SK-N-SH (cell line): ENCODE measurements at places on chromosomes 16 and 17. TPM values are rescaled to one million over a fixed set of nuclear protein-coding genes. Genes with fewer than 3 reads are reported as not detected.
A peak's percentile ranks its signal among the peaks of the same experiment; 100 is the strongest.

GRCh38 chr17:17668775-17669579 lies 12.3 kb upstream of the RAI1 start:
- peak; percentile 67 for DNase-seq

DNA sequence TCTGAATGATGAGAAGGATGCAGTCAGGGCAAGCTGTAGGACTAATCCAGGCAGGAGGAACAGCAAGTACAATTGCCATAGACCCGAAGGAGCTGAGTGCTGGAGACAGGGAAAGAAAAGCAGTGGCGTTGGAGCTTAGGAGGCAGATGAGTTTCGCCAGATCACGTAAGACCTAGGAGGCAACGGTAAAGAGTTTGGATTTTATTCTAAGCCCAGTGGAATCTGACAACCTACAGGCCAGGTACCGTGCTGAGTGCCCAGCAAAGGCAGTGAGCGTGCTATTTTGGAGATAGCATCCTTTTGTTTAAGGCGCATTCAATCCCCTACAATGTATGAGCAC lies 1.2 kb downstream of the USP43 start:
- no peak for DNase-seq

DNA sequence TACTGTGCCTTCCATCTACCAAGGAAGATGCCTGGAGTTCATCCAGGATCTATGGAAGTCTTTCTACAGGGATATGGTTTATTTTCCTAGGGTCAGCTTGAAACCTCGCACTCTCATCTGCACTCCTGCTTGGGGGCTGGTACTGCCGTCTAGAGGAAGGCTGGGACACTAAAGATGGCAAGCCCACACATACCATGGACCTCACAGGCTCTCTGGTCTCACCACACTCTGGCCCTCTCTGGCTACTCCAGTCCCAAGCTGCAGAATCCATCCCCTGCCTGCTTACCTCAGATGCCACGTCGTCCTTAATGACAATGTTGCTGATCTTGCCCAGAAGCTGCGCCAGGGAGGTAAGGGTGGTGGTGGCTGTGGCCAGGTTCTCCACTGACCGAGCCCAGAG lies 2.1 kb upstream of the UNC119 start:
- no peak for DNase-seq

- peak; percentile 70 for DNase-seq
Measured at GRCh38 chr16:58128711-58129096, 477 bp downstream of the CFAP20 start.

DNA sequence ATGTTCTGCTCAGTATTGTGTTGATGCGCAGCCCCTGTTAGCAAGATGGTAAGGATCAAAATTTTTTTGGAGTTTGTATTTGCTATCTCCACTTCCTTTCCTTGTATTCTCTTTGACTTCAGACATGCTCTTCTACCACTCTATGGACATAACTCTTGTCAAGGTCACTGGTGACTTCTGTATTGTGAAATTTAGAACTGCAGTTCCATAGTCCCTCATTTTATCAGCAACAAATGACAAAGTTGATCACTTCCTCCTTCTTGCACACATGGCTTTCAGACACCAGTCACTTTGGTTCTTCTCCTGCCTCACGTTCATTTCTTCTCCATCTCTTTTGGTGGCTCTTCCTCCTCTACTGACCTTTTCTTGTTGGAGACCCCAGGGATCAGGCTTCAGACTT lies 21.1 kb downstream of the COX11 start:
- no peak for DNase-seq

GRCh38 chr16:77033516-77033915 lies 157.5 kb upstream of the MON1B start:
- DNase-seq = no peak

- no peak for DNase-seq
Measured at GRCh38 chr17:50423553-50424159, 2.4 kb upstream of the ACSF2 start.

DNA sequence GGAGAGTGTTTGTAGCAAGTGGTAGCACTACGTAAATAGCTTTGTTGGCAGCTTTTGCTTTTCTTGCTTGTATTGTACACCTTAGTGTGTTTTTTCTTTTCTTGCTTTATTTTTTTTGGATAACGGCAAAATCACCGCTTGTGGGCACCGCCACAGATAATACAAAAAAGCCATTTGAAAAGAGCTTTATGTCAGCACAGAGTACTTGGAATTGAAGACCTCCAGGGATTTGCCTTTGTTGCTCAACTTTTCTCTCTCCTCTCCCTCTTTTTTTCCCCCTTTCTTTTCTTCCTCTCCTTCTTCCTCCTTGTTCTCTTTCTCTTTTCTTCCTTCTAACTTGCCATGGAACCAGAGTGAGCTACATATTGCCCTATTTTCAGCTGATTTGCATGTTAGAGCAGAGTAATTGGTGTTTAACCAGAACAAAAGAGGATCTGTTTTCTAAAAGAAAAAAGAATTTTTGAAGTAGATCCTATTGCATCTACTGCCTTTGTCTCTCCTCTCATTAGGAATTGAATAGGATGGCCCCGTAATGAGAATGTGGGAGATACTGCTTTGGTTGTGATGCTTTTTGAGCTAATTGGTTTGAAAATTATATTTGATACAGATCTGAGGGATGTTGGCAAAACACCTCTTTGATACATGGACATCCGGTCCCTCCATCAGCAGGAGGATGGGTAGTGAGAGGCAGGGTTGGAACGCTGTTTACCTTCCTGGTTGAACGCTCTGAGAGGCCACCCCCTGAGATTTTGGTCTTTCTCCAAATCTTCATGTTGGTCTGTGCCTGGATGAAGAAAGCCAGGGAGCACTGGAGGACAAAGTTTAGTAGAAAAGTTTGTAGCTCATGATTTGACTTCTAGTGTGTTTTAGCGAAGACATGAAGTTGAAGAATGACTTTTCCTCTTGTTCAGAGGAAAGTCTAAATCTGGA lies 85.6 kb downstream of the MSI2 start:
- no peak for DNase-seq

DNA sequence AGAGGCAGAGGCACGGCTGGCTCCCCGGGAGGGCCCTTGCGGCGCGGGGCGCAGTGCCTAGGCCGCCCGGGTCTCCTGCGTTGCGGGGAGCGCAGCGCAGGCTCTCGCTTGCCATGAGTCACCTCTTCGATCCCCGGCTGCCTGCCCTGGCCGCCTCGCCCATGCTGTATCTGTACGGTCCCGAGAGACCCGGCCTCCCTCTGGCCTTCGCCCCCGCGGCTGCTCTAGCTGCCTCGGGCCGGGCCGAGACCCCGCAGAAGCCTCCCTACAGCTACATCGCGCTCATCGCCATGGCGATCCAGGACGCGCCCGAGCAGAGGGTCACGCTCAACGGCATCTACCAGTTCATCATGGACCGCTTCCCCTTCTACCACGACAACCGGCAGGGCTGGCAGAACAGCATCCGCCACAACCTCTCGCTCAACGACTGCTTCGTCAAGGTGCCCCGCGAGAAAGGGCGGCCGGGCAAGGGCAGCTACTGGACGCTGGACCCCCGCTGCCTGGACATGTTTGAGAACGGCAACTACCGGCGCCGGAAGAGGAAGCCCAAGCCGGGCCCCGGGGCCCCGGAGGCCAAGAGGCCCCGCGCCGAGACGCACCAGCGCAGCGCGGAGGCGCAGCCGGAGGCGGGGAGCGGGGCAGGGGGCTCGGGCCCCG lies 390 bp downstream of the FOXL1 start:
- DNase-seq = no peak

- DNase-seq = peak; percentile 23
Measured at GRCh38 chr16:88350922-88351321, 31.8 kb upstream of the ZNF469 start.

- peak; percentile 60 for DNase-seq
Measured at GRCh38 chr16:82439678-82440293, 187.0 kb upstream of the CDH13 start.

DNA sequence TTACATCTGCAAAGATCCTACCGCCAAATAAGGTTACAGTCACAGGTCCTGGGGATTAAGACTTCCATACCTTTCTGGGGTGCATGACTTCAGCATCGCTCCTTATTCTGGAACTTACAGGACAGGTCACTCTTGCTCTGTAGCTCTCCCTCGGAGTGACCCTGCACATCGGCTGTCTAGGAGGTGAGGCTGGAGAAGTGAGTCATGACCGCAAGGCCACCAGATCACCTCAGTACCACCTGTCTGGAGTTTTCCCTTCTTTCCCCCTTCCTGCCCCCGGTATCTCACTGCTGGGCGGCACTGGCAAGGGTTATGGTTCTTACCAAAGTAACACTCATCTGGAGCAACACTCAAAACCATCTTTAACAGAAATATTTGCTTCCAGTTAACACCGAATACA lies 374.8 kb downstream of the SLC39A11 start:
- no peak for DNase-seq

DNA sequence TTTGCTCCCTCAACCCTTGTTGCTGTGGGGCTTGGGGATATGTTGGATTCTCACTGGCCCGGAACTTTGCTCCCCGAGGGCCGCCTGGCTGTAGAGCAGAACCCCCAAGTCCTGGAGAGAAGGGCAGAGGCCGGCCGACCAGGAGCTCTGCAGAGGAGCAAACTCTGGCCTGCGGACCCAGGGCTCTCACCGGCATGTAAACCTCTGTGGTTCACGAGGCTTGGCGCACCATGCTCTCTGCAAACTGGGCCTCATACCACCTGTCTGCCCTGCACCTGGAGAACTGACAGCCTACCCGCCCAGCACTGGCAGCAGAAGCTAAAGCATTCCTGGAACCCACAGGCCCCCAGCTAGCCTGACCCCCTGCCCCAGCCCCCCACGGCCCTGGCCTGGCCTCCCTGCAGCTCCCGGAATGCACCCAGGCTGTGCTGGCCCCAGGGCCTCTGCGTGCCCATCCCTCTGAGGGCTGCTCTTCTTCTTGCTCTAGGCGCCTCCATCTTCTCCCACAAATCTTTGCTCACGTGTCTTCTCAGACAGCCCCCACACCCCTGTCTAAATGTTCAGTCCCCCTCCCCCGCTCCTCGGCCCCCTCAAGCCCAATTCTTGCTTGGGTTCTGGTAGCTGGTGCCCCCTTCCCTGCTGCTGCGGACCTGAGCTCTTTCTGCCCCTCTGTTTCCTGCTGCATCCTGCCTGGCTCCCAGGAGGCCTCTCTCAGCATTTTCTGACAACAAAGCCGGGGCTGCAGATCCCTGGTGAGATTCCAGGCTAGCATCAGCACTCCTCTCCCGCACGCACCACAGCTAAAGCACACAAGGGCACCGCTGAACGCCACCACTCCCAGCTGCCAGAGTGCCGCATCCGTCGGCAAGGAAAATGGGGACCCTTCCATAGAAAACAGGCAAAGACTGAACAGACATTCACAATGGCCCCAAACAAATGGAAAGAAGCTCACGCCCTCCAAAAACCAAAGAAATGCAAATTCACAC lies 23.3 kb downstream of the ACTG1 start:
- no peak for DNase-seq

DNA sequence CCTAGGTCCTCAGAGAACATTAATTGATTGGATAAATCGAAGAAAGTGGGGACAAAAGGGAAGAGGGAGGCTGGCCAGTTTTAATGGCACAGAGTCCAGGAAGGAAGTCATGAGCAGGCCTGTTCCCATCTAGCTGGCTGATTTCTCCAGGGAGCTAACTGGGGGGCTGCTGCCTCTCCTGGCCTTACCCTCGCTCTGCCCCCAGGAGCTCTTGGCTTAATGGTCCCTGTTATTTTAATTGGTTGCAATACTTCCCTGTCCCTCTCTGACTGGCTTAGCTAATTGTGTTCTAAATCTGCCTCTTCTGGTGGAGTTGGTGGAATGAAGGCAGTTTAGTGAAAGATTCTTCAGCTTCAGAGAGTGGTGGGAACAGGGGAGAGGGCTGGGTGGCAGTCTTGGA lies 61.4 kb downstream of the MGAT5B start:
- DNase-seq = no peak

GRCh38 chr17:57605675-57606105 lies 139.4 kb downstream of the CCDC182 start:
- DNase-seq = no peak

GRCh38 chr17:82416771-82417170 lies 1.4 kb upstream of the HEXD start:
- no peak for DNase-seq

GRCh38 chr16:83606486-83607030 lies 201.2 kb upstream of the HSBP1 start:
- DNase-seq = no peak

DNA sequence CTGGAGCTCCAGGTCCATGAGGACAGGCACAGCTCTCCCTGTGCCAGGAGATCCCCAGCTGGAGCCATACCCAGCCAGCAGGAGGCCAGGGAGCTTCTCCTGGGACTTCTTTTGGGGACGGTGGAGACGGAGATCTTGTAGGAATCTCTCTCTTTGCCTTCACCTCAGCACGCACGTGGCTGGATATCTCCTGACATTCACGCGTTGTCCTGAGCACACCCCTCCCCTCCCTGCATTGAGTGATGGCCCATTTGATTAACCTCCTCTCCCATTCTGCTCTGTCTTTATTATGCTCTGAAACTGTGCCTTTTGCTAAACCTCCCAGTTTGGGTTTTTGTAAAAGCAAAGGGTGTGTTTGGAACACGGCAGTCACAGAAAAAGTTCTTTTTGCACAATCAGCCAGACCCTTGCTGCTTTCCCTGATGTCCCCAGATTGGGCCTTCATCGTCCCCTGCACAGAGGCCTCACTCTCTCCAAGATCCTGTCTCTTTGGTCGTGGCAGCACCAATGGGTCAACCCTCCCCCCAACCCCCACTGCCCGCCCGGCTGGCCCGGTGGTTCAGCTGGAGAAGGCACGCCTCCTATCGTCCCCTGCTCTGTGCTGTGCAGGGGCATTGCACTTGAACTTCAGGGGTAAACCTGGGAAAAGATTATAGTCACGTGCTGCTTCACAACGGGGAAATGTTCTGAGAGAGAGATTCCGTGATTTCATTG lies 32.5 kb upstream of the LGALS9 start:
- DNase-seq = no peak

DNA sequence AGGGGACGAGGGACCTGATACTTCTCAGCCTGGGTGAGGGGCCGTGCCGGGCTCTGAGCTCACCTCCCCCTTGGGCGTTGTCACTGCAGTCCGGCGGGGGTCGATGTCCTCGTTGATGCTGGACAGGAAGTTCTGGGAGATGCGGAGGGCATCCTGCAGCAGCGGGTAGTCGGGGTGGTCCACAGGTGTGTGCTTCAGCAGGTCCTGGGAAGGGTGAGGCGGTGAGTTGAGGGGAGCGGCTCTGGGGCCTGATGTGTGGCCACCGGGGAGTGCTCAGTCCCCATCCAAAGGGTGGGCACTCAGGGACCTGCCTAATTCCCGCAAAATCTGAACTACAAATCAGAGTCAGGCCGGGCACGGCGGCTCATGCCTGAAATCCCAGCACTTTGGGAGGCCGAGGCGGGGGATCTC lies 75.6 kb downstream of the TIMM22 start:
- DNase-seq = no peak

DNA sequence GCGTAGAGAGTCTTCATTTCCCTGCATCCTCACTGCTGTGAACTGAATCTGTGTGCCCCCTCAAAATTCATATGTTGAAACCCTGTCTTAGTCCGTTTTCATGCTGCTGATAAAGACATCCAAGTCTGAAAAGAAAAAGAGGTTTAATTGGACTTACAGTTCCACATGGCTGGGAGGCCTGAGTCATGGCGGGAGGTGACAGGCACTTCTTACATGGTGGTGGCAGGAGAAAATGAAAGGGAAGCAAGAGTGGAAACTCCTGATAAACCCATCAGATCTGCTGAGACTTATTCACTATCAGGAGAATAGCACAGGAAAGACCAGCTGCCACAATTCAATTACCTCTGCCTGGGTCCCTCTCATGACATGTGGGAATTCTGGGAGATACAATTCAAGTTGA lies 3.1 kb upstream of the CCDC42 start:
- DNase-seq = no peak

Gene CD300E
- not detected in 2 replicates for polyA plus RNA-seq

Gene ZFP3
- 1.5 and 2.3 TPM in 2 replicates for polyA plus RNA-seq

Gene TLCD3B
- 2.3 and 3.8 TPM in 2 replicates for polyA plus RNA-seq

Gene HBA2
- polyA plus RNA-seq = not detected in 2 replicates

Gene ITGA3
- 543 and 766 TPM in 2 replicates for polyA plus RNA-seq

Gene GLIS2
- 3.3 and 6.5 TPM in 2 replicates for polyA plus RNA-seq

Gene CMTM1
- 3.1 and 3.7 TPM in 2 replicates for polyA plus RNA-seq

Gene B3GNT9
- polyA plus RNA-seq = 9.8 and 9.9 TPM in 2 replicates

Gene MT4
- not detected in 2 replicates for polyA plus RNA-seq

Gene FAM222B
- 5.8 and 9.0 TPM in 2 replicates for polyA plus RNA-seq
